NCI-H1417 (cell line): ENCODE measurements at places on chromosomes 12 and 14.

GRCh38 chr12:15532364-15532977, 210.2 kb downstream of the PTPRO start:
- peak; percentile 19 for DNase-seq

- DNase-seq: no peak
Observed at GRCh38 chr12:24997496-24997895, 48.6 kb upstream of the BCAT1 start.

GRCh38 chr12:53345486-53346188, 9.5 kb upstream of the SP7 start:
- DNase-seq: no peak

GRCh38 chr14:21525962-21526671, at the start of gene SALL2:
Gene SALL2, minus strand, starts transcription at chr14:21526346. Its CDS starts 219 bp downstream, at chr14:21526127.
- DNase-seq: peak; percentile 93

- DNase-seq: no peak
Observed at GRCh38 chr14:50756300-50756699, 74.7 kb downstream of the NIN start.

- no peak for DNase-seq
Observed at GRCh38 chr12:68189821-68190242, 30.3 kb upstream of the IFNG start.

DNA sequence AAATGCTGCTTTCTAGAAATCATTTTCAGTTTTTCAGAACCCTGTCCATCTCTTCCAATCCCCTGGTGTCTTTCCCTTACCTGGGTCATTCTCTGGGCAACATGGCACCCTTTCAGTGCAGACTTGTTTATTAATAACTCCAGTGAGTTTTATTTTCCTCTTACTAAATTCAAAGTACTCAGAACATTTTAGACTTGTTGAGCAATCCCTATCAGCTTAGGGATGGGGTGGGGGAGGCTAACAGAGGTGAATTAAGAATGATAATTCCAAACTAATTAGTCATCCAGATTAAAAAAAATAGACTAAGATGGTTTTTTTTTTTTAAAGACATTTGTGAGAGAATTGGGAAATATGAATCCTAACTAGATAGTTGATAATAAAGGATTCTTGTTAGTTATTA, 10.7 kb downstream of the GPRC5A start:
- DNase-seq: no peak

DNA sequence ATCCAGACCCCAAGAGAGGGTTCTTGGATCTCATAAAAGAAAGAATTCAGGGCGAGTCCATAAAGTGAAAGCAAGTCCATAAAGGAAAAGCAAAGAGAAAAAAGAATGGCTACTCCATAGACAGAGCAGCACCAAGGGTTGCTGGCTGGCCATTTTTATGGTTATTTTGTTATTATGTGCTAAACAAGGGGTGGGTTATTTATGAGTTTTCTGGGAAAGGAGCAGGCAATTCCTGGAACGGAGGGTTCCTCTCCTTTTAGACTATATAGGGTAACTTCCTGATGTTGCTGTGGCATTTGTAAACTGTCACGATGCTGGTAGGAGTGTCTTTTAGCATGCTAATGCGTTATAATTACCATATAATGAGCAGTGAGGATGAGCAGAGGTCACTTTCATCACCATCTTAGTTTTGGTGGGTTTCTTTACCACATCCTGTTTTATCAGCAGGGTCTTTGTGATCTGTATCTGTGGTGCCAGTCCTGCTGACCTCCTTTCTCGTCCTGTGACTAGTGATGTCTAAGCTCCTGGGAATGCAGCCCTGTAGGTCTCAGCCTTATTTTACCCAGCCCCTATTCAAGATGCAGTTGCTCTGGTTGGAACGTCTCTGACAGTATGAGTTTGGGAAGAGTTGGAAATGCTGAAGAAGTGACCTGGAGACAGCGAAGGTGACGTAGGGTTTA, 100.5 kb downstream of the ZNF664 start:
- no peak for DNase-seq

DNA sequence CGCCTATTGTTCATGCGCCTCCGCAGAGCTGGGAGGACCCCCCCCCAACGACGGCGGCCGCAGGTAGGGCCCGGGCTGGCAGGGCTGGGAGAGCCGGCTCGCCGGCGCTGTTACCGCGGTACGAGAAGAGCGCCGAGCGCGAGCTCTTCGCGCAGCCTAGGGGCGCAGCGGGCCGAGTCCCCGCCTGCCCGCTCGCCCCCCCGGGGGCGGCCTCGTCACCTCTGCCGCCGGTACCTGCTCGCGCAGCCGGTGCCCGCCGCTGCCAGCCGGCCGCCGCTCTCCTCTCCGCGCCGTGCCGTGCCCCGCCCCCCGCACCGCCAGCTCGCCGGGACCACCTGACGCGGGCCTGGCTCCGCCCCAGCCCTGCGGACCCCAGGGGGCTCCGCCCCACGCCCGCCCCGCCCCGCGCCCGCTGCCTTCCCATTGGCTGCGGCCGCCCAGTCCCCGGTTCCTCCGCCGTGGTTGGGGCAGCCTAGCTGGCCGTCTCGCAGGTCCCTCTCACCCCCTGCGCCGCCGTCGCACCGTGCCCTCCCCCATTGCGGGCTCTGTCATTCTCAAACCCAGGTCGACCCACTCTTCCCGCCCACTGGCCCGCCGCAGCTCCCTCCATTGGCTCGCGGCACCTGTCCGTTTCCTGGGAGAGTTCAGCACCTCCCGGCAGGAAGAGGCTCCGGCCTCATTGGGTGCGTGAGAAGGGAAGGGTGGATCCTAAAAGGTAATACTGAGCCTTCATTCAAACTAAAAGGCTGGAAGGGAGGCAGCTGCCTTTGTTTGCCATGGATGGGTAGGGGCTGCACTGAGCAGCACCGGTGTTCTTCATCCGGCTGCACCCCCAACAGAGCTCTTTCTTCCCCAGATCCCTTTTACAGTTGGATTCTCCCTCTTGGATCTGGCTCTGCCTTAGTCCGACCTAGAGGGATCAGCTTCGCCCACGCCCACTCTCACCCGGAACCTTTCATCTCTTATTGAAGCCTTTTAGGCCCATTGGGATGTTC, at the start of gene MAP3K9:
MAP3K9 (minus strand) TSS at position 289 of the 995 bp plus-strand sequence. CDS start 342 bp downstream, outside the sequence.
- DNase-seq: peak; percentile 99

DNA sequence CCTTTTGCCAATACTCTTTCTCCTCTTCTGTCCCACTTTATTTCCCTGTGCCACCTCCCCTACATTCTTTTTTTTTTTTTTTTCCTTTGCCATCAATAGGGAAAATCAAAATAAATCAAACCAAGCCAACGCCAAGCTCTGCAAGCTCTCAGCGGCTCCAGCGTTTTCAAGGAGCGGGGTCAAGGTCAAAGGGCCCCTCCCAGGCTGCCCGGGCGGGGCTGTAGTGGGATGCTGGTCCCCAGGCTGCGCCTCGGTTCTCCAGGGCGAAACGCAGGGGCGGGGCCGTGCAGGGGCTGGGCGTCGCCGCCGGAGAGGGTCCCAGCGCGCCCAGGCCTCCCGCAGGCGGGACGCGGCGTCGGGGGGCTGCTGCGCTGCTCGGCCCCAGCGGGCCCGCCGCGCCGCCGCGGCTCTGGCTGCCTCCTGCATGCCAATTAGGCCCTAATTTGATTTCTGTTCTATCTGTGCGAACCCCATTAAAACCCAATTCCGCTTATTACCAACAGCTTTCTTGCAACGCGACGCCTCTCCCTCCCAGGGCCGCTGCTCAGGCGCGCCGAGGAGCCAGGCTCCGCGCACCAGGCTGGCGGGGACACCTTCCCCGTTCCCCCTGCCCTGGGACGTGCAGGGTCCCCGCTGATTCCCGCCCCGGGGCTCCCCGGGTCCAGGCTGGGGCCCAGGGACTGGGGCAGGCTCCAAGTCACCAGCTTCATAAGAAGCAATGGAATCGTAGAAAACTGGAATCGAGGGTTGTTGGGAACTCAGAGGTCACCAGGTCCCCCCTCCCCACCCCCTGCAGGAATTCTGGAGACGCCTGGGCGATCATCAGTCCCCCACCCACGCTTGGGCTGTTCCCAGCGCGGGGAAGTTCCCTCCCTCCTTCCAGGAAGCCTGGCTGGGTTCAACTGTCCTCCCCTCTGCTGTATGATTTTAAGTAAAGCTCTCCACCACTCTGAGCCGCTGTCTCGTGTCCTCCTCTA, 50.7 kb upstream of the MAP1LC3B2 start:
- DNase-seq: no peak

DNA sequence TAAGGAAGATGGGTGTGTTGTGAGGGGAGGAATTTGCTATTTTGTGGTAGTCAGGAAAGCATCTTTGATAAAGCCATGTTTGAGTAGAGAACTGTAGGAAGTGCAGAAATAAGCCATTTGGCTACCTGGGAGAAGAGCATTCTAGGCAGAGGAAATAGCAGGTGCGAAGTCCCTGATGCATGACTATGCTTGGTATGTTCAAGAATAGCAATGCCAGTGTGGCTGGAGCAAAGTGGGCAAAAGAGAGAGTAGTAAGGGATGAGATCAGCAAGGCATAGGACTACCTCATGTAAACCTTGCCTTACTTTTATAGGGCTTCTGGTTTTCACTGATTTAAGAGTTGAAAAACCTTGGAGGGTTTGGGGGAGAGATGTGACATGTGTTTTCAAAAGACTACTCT, 365.5 kb upstream of the GARIN6 start:
- DNase-seq: no peak

DNA sequence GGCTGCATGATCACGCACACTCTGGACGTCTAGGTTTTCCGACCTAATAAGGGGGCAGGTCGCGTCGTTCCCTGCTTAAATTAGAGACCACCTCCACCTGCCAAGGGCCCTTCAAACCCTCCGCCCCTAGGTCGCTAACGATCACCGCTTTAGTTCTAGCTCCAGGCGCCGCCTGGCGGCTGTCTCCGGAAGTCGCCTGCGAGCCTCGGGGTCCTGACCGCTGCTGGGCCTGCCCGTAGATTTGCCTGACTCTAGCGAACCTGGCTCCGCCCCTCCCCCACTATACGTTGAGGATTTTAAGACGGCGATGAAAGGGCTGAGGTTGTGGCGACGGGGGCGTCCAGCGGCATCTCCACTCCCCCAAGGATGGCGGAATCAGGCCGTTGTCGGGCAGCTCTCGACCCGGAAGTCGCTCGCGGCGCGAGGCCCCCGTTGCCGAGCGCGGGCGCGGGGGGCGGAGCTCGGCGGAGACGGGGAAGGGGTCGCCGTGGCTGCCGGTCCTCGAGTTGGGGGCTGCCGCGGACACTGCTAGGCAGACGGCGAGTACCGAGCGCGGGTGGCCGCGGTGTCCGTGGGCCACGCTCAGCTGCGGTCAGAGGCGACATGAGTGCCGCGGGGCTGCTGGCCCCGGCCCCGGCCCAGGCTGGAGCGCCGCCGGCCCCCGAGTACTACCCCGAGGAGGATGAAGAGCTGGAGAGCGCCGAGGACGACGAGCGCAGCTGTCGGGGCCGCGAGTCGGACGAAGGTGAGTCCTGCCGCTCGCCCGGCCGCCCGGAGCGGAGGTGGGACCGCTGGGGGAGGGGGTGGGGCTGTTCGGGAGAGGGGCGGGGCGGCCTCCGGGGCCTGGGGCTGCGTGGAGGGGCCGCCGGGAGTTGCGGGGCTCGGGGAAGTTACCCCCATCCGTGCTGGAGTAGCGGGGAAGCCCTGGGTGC, at the start of gene SUDS3:
SUDS3 (plus strand) TSS at position 467 of the 932 bp plus-strand sequence; CDS start at position 604, 137 bp downstream.
- DNase-seq: peak; percentile 95

DNA sequence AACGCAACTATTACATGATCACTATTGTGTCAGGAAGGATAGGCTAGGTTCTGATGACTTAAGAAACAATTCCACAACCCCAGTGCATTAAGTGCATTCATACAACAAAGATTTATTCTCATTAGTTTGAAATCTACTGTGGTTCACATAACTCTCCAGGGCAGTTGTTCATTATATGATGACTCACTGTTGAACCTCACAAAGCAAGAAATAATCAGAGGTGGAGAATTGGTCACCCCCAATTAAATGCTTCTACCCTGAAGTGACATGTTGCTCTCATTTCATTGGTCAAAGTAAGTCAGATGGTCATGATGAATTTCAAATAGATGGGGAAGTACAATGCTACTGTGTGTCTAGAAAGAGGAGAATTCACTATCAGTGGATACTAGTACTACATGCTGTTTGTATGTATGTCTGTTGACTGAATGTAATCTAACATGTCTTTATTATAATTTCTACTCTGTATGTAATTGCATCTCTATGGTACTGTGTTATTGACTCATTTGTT, 6.1 kb upstream of the HELB start:
- DNase-seq: no peak

DNA sequence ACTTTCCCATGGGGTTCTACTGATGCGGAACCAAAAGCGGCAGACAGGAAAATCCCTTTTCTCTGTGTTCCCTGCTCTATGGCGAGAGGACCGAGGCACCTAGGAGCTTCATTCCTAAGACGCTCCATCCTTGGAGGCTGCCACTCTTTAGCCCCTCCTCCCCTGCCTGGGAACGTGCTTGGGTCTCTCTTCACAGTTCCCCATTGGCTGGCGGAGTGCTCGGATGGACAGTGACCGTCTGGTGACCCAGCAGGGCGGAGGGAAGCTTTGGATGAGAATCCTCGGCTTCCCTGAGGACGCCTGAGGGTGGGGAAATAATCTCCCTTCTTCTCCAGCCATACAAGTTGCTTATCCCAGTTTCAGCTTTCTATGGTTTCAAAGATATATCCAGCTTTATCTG, 37.3 kb downstream of the KCNA5 start:
- no peak for DNase-seq
